Stimulated activated CD8-positive, alpha-beta memory T cell treated with anti-CD3 and anti-CD28 coated beads, Interleukin-7, amount 100 ng/mL, for 4 hours (primary cell): ENCODE measurements at places on chromosomes 16 and 17.

DNA sequence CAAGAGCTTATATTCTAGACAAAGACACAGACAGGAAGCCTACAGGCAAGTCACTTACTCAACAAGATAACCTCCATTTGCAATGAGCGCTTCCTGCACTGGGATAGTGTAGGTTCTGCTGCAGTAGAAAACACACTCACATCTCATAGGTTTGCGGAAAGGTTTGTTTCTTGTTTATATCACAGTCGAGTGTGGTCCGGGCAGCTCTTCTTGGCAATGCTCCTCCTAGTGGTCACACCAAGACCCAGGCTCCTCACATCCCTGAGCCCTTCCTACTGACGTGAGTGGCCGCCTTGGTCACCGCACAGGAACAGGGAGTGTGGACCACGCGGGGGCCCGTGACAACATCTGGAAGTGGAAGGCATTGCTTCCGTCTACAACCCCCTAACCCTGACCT, 48.0 kb upstream of the RBFOX3 start:
- DNase-seq, result no peak

- no peak for DNase-seq
These were observed 5.5 kb upstream of the DNAI2 start for GRCh38 chr17:74268558-74268957.

- DNase-seq, result no peak
These were observed 90.7 kb downstream of the VMP1 start for GRCh38 chr17:59798111-59798510.

DNA sequence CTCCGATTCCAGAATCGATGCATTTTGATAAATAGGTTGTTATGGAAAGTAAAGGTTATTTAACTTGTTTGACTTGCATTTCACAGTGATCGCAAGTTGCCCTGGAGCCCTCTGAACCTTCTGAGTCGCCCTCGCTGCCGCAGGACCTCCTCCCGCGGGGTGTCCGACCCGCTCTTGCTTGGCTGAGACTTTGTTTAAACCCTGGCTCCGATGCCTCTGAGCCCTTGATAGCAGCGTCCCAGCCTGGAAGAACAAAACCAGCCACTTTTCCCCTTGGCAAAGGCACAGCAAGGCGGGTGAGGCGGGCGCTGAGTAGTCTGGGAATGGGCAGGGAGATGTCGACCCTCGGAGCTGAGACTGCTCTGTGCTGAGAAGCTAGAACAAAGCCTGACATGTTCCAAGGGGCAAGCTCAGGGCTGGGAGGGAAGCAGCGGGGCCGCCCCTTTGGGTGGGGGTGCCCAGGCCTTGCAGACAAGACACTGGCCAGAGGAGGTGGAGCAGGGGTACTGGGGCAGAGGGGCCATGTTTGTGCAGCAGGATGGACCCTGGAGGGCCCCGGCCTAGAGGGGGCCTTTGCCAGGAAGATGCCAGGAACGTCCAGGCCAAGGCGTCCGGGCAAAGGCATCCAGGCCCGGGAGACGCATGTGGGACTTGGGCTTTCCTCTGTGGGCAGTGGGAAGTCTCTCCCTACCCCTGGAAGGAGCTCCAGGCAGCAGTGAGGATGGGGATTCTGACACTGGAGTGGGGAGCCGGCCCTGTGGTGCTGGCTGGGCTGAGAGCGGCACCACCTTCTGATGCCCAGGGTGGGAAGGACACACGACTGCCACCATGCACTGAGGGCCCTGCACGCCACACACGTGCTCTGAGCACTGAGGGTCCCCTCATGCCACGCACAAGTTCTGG, 30.3 kb upstream of the CDH15 start:
- DNase-seq, result no peak

GRCh38 chr17:68431045-68431608, 26.2 kb downstream of the WIPI1 start:
- no peak for DNase-seq

DNA sequence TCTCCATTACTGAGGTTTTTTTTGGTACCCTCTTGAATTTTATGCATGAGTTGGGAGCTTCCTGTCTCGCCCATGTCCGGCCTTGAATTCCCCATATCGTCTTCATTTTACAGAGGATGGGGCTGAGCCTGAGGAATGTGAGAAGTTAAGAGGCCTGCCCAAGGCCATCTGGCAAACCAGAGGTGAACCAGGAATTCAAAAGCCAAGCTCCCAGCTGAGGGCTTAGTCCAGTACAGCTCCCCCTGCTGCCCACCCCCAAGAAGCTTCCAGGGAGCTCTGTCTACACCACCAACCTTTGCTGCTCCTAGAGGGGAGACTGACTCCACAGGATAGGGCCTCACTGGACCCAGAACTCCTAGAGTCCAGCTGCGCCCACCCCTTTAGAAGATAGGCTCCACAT, 20.7 kb upstream of the C16orf78 start:
- no peak for DNase-seq

DNA sequence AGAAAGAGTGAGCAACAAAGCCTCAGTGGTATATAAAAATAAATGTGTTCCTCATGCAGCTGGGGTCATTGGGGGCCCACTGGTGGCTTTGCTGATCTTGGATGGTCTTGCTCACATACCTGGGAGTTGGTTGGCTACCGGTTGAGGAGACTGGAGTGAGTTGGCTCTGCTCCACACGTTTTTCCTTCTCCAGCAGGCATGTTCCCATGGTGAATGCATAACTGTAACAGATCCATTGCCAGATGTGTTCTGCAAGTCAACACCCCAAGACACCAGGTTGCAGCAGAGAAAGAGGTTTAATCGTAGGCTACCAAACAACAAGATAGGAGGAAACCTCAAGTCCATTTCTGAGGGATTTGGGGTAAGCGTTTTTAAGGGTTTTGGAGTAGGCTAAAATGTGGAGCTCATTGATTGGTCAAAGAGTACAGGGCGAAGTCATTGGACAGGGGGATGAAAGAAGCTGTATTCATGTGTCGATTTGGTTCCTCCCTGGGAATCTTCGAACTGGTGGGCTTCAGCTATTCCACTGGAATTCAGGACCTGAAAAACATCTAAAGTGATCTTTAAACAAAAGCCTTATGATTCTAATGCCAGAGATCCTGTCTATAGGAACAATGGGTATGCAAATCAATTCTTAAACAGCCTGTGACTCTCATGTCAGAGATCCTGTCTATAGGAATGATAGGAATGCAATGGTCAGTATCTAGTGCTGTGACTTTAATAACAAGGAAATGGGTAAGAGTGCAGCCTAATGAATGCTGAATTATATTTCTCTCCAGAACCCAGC, 467.5 kb upstream of the C16orf82 start:
- no peak for DNase-seq

- DNase-seq, result no peak
These were observed 599 bp downstream of the RNF112 start for GRCh38 chr17:19411631-19412030.
